ENCODE measurements at places on chromosomes 5 and 9. TPM values are rescaled to one million over a fixed set of nuclear protein-coding genes. Genes with fewer than 3 reads are reported as not detected.

The NMUR2 gene
- not detected for total RNA-seq

The FAM151B gene
- 0.29 TPM for total RNA-seq

DNA sequence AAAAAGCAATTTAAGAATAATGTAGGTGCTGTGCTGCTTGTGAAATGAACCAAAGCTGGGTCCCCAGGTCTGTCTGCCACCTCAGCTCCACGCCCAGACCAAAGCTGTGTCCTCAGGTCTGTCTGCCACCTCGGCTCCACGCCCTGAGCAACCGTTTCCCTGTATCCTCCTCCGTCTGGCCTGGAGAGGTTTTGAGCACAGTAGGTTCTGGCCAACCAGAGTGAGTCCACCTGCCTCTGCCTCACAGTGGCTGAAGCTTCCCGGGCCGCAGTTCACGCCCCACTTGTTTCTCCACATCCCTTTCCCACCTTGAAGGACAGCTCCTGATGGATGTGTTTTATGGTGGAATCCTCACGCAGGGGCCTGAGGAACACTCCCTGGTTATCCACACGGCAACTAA, 120.5 kb downstream of the ADAMTS2 start:
- no peak for DNase-seq

DNA sequence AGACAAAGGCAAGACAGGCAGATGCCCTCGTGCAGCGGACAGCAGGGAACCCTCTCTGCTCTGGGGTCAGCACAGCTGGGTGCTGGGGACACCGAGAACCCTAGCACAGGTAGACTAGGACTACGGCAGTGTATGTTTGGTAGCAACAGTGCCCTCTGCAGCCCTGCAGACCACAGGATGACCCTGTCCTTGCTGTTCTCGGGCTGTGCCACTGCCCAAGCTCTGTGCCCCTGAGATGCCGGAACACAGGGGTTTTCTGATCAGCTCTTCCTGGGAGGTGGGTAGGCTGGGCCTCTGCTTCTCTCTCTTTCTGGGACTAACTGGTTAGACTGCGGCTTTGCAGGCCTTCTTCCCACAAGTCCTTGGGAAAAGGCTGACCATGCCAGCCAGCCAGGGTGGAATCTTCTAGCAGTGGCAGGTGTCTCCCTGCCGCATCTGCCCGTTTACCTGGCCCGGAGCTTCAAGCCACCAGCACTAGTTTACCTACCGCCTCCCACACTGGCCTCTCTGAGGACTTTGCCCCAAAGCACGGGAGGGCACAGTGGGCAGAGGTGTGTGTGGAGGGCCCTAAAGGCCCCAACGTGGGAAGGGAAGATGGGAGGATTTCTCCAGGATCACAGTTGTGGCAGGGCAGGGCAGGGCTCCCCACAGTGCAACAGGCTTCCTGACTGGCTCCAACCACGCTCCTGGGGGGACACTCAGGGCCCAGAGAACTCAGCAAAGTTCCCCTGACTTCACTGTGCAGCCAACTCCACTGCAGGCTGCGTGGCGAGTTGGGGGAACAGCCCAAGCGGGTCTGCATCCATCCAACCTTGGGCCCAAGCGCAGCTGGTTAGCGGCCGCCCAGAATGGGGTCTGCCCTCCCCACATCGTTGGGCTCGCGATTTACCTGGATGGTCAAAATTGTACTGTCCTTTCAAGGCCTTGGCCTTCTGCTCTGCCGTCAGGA, 1.2 kb downstream of the UCK1 start:
- DNase-seq, result no peak

- no peak for DNase-seq
These were observed 229.2 kb upstream of the MAP3K1 start for GRCh38 chr5:56585999-56586691.

DNA sequence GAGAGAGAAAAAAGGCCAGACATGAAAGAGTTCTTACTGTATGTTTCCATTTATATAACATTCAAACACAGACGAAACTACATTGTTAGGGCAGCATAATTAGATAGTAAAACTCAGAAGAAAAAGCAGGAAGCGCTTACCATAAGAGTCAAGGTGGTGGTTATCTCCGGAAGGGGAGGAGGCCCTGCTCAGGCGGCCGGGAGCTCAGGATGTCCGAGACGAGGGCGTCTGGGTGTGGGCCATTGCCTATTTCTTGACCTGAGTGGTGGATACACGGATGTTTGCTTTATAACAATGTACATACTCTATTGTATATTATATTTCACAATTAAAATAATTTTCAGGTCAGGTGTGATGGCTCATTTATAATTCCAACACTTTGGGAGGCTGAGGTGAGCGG, 80.9 kb upstream of the COL5A1 start:
- DNase-seq, result no peak

DNA sequence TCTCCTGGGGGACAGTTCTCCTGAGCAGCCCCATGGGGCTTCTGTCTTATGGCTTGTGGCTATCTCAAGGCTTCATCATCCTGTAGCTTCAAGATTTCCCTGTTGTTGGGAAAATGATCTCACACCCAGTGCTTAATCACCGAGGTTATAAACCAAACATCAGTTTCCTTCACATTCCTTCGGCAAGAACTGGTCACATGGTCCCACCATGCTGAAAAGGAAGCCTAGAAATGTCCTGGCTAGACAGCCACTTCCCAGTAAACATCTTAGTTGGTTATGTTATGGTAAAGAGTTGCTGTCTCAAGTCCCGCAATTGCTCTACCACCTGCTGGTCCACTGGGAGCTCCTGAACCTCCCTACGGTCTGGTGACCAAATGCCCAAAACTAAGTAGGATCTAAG, 66.0 kb downstream of the RAB3C start:
- no peak for DNase-seq

DNA sequence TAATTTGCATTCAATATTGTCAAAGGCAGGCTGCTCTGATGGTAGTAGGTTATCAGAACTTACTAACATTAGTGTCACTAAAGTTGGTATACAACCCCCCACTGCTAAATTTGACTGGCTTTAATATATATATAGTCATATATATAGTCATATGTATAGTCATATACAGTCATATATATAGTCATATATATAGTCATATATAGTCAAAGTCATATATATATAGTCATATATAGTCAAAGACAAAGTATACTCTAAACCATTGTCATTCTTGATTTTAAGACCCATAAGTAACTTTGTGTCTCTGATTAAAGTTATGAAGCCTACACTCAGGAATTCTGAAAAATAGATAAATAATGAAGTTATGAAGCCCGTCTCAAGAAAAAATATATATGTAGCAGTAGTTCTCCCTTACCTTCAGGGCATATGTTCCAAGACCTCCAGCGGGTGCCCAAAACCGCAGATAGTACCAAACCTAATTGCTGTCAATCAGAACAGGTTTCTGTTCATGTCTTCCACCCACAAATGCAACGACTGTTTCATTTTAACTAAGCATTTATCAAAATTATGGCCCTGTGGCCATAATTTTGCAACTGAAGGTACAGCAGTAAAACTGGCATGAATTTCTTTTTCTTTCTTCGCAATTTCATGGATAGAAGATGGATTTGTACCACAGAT, 40.1 kb downstream of the TRPM6 start:
- no peak for DNase-seq

DNA sequence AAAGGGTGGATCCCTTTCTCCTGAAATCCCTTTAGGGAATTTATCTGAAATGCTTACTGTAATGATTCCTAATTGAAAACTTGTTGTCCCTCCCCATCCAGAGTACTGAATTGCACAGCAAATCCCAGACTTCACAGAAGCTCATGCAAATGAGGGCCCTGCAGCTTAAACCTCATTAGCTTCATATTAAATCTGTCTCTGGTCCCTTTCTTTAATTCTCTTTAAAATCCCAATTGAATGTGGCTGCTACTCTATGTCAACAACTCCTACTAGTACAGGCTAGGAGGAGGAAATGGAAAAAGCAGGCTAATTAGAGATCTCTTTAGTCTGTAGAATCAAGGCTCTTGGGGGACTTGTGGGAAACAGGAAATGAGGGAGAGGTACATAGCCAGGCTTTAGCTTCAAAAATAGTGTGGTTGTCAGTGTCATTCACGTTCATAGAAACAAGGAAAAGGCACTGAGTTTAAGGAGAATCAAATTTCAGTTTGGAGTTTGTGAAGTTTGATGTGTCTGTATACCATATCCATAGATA, 191.3 kb upstream of the PRDM9 start:
- DNase-seq, result no peak

DNA sequence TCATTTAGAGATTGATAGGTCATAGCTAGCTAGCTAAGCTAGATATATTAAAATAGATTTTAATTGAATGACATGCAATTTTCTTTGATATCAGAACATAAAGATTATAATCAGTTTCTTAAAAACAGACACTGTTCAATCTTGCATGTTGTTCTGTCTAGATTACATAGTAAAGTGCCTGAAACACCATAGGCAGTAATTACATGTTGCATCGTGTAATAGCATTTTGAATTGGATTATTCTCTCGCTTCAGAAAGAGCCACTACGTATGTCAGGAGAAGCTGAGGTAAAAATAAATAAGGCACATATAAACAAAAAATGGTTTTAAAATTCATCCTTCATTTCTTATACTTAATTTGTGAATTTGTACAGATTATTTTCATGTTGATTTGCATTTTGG, 148.0 kb upstream of the CDH12 start:
- DNase-seq, result no peak

DNA sequence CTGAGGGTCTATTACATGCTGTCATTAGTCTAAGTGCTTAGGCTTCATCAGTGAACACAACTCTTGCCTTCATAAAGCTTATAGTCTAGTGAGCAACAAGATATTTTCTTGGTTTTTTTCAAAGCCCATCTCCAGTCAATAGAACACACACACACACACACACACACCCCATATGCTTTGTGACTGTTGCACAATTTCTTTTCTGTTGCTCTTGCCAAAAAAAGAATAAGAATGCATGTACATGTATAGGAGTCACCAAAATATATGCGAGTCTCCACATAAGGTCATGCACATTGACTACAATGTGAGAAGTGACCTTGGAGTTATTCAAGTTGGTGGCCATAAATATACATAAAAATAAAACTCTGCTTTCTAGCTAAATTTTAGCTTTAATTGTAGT, 351.5 kb upstream of the TLE4 start:
- no peak for DNase-seq

GRCh38 chr9:123033352-123033751, at the start of gene GPR21:
Gene GPR21, plus strand, starts transcription at chr9:123033667. Its CDS starts 900 bp downstream, at chr9:123034567.
- DNase-seq, result no peak

Data from glutamatergic neuron (in vitro differentiated cells).